ENCODE measurements at places on chromosomes 2 and 18. TPM values are rescaled to one million over a fixed set of nuclear protein-coding genes. Genes with fewer than 3 reads are reported as not detected.
A peak's percentile ranks its signal among the peaks of the same experiment; 100 is the strongest.

The CD8A gene
- not detected for total RNA-seq

The CFAP221 gene
- total RNA-seq: not detected

The LYG1 gene
- 2.0 TPM for total RNA-seq

The MLPH gene
- total RNA-seq: 0.47 TPM

The UGT1A10 gene
- total RNA-seq: not detected

The KIAA1328 gene
- 15.4 TPM for total RNA-seq

The ZNF804A gene
- not detected for total RNA-seq

The HADHA gene
- 68.8 TPM for total RNA-seq

The CYP26B1 gene
- total RNA-seq: not detected

GRCh38 chr2:239288951-239289511 is 111.8 kb downstream of the HDAC4 start:
- peak; percentile 73 for DNase-seq

GRCh38 chr2:28747714-28748113 is 3.9 kb upstream of the PPP1CB start:
- DNase-seq: no peak

DNA sequence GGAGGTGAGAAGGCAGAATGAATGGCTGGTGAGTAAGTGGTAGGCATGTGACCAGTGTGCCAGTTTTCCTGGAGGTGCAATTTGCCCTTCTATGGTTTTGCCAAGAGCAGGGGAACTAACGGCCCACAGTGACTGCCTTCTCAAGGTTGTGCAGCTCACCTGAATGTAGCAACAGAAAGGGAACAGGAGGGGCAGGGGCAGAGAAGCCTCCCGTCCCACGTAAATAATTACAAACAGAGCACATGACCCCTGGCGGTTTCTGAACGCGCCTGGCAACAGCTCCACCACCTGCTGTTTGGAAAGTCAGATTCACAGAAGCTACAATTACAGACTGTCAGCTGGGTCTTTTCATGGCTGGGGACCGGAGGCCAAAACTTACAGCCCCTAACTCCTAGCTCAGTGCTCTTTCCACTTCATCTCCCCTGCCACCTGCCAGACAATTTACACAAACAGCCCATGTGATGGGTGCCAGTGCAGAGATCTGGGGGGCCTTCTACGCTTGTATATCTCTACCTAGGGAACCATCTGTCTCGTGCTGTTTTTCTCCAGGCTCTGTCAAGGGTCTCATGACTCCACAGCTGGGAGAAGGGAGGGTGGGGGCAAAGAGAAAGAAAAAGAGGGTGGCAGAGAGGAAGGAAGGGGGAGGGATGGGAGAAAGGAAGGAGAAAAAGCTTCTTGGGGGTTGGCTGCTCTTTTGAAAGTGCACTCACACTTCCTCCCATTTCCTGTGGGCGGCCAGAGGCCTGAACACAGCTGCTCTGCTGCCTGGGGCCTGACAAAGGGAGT is 69.6 kb downstream of the POLR1A start:
- peak; percentile 80 for DNase-seq

DNA sequence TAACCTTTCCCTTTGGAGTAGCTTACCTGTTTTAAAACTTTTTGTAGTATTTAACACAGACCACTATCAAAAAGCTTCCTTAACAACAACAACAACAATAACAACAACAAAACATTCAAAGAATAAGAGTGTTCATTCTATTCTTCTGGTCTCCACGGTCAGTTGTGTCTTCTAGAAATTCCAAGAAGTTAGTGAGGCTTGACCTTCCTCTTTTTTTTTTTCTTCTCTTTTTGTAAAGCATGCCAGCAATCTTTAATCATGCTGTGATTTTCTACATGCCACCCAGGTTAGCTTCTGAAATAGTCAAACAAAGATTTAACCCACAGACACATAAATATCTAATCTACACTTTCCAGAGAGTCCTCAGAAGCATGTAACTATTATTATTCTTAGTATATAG is 28.4 kb upstream of the KLHL14 start:
- no peak for DNase-seq

- no peak for DNase-seq
Observed at GRCh38 chr2:71846072-71846471, 301.6 kb downstream of the CYP26B1 start.

DNA sequence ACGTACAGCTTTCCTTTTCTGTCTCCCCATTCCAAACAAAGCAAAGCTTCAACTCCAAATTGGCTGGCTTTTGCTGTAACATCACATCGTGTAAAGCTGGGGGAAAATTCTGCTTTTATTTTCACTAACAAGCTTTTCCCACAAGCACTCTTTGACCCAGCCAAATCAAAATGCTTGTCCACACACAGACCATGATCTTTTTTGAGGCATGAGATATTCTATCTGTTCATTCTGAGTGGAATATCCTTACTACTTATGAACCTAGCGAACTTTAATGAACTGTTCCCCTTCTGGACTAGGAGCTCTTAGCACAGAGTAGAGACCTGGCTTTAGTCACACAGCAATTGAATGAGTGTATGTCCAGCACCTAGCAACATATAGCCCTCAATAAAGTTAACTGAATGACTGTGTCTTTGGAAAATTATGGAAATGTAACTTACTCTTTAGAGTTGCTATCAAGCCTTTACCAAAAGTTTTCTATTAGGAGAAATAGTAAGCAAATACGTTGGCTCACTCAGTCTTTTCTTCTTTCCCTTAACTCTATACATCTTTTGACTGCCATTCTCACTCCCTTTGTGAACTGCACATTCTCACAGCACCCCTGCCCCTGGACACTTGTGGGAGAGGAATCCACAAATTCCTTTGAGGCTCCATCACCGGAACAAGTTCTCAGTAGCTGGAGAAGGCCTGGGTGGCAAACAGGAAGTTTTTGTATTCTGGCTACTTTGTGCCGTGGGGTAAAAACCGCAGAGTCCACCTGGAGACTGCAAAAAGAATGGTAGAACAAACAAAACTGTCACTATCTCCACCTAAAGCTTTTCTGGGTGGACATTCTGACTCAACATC is 1.3 kb upstream of the UBE2E3 start:
- no peak for DNase-seq

DNA sequence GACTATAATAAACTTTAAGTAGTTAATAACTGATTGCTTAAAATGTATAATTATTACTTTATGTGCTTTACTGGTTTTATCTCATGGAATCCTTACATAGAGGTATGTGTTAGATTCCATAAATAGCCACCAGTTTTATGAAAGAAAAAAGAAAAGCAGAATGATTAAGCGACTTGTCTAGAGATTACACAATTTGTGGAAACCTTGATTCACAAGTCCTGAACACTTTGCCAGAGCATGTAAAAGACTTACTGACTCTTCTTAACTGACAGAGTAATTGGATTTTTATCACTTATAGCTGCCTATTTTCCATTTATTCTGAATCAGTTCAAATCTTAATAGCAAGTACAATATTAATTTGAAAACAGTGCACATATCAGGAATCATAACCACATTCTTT is 448.7 kb upstream of the NETO1 start:
- no peak for DNase-seq

GRCh38 chr2:1887915-1888314 is 143.6 kb upstream of the PXDN start:
- no peak for DNase-seq

GRCh38 chr18:34224423-34225217 is at the start of gene NOL4:
Gene NOL4 (minus strand): TSS chr18:34224913. CDS start chr18:34223253, 1,660 bp downstream.
- no peak for DNase-seq

DNA sequence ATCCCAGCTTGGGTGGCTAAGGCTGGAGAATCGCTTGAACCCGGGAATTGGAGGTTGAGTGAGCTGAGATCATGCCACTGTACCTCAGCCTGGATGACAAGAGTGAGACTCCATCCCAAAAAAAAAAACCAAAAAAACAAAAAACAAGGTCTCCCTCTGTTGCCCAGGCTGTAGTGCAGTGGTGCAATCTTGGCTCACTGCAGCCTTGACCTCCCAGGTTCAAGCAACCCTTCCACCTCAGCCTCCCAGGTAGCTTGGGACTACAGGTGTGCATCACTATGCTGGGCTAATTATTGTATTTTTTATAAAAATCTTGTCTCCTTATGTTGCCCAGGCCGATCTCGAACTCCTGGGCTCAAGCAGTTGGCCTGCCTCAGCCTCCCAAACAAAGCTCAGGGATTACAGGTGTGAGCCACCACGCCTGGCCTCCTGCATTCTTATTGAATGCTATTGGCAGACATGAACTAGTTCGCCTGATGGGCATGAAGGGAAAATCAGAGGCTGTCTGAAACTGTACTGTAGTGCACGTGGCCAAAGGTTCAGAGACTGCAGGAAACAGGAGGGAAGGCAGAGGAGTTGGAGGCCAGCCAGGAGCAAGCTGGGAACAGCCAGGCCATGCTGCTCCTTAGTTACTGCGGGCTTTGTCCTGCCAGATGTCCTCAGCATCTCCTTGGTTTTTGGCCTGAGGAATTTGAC is 16.0 kb upstream of the ASXL2 start:
- DNase-seq: no peak

- DNase-seq: no peak
Observed at GRCh38 chr2:20378891-20379519, 28.4 kb upstream of the PUM2 start.

DNA sequence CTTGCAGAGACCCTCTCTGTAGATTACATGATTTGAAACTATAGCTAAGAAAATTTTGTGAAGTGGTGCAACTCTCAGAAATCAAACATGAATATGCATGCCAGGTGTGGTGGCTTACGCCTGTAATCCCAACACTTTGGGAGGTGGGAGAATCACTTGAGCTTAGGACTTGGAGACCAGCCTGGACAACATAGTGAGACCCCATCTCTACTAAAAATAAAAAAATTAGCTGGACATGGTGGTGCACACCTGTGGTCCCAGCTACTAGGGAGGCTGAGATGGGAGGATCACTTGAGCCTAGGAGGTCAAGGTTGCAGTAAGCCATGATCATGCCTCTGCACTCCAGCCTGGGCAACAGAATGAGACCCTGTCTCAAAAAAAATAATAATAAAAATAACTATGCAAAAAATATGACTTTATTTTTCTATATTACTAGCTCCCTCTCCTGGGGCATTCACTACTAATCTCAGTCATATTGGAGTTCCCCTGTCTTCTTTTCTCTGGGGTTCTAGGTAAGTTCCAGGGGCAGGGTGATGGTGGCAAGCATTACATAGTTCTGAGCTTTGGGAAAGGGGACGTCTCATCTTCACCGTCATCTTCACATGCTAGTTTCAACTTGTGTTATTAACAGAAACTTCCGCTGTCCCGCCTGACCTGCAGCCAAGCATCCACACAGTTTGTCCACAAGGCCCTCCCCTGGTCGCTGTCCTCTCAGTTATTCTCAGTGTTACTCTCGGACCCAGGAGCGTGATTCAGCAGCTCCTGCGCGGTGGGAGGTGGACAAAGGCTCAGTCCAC is 96.8 kb upstream of the MBOAT2 start:
- no peak for DNase-seq

GRCh38 chr2:21841341-21841740 is 717.6 kb downstream of the TDRD15 start:
- DNase-seq: no peak

GRCh38 chr2:235135990-235136561 is 184.3 kb downstream of the SH3BP4 start:
- no peak for DNase-seq

DNA sequence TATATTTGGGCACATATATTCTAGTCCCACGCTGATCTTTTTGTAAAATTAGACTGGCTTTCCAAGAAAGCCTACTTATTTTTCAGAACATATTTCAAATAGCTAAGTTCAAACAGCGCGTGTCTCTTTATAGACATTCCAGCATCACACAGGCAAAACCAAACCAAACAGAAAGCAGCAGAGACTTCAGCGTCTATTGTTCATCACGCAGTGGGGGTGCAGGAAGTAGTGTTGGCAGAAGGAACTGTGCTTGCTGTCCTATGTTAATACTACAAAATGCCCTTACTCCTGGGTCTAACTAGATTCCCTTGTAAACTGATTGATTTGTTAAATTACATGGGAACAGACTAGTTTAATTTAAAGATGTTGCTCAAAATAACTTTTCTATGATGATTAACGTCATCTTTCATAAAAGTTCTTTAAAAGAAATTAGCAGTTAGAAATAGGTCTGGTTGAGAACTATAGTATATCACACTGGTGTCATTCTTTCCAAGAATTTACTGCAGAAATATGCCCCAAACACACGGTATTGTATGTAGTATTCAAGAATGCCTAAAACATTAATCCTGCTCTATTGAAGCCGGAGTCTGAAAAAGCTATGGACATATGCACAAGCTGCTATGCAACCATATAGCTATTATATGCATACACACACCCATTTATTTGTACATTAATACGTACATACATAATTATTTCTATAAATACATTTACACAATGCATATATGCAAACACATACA is 436.3 kb downstream of the CBLN2 start:
- no peak for DNase-seq

DNA sequence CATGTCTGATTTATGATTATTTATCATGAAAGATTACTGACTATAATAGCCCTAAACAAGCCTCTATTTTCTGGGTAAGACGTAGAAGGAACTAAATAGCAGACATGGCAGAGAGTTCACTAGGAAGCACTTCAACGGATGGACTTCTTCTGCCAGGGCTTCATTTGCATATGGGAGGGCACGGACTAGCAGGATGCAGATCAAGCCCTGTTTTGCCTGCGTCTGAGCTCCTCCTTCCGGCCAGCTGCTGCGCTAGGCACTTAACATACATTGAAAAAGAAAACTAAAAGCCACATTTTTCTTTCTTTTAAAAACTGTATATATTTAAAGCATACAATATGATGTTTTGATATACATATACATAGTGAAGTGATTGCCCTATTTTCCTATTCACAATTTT is 340.0 kb upstream of the MEX3C start:
- DNase-seq: peak; percentile 51

DNA sequence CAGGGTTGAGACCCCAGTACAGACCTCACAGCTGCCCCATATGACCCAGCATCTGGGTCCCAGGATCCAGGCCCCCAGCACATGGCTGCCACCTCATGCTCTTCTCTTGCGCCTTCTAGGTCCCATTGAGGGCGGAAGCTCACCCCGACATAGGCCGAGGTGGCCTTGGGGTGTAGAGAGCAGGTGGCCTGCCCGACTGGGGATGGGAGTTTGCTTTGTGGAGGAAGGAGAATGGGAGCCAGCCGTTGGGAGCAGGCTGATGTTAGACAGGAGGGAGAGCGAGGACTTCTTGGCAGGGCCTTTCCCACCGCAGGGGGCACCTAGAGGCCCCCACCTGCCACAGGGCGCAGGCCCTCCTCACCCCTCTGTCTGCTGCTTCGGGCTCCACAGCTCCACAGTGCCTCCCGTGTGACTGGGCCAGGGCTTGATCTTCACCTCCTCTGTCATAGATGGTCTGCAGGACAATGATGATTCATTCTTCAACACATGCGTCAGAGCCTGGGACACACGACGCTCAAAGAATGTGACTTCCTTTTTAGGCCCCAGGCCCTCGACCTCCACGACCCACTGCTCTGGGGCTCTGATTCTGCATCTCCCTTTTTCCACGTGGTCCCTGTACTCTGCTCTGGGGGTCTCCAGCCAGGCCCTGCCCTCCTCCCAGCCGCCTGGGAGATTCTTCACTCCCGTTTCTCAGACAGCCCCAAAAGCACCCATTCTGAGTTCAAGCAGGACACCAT is 86.6 kb upstream of the ODC1 start:
- no peak for DNase-seq
